ENCODE measurements at places on chromosomes 6 and 20.

DNA sequence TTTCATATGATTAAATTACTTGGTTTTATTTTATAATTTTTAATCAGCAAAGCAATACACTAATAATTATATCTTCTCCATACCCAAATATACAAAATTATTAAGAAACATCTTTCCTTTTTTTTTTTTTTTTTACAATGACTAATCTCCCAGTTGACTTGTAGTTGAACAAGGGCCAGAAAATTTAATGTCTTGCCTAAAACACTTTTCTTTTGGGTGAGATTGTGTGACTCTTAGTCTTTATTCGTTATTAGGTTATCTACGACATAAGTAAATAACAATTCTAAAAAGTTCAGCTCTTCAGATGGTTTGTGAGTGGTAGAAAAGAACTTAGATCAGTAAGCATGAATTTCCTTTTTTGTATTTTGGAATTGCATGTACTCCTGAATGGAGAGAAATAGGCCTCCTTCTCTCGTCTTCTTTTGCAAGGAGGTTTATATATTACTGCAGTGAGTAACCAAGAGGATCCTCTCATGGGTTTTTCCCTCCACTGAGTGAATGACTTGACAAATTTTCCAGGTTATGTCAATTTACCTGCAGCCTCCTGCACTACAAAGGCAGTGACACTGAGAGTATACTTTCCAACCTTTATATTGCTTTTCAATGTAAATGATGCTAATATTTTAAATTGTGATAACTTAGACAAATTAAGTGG lies 364.5 kb upstream of the CITED2 start:
- no peak for DNase-seq

DNA sequence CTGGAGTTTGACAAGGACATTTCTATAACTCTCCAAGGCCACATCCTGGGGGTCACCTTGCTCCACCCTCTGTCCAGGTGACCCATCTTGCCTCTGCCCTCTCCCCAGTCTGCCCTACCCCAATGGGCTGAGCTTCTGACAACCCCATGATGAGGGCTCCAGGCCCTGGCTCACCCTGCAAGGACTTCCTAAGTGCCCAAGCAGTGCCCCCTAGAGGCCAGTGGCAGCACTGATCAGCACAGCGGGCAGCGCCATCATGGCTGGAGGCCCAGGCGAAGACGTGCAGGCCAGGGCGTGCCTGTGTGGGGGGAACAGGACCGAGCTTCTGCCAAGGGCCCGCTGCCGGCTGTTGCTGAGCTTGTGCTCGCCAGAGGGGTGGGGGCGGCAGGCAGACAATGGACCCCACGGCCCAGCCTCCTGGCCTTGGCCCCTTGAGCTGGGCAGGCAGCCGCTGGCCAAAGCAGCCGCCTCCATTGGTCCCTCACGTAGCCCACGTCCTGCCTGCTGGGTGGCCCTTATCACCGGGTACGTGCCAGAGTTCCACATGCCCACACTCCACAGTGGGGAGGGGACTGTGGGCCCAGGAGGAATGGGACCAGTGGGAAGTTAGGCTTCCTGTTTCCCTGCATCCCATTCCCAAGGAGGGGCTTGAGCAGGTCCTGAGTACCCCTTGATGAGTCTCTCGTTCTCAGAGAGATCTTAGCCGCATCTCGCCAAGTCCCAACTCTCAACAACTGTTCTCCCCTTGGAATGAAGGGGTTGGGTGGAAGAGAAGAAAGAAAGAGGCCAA lies 64.3 kb downstream of the MRPL14 start:
- no peak for DNase-seq

DNA sequence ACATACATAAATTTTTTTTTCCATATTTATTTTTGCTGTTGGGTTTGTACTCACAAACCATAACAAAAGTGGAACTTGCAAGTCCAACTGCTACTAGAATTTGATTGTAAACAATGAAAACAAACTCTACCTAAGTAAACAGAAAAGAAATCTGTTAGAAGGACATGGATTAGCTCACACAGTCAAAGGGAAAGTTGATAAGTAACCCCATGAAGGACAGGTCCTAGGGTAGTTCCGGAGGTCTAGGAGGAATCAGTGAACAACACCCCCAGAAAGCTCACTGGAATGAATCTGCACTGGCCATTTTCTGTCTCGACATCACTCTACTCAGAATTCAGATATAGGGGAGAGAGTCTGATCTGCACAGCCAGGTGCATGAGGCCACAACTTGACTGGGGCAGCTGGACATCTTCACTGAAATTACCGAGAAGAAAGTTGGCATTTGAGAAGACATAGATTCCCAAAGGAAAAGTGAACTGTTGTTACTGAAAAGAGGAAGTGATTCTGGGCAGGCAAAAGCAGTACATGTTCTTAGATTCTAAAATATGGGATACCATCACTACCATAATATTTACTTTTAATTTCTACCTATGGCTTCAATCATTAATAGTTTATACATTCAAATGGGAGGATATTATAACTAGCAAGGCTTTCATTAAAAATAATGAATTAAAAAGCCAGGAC lies 76.4 kb downstream of the HMGN3 start:
- no peak for DNase-seq

- no peak for DNase-seq
Observed at GRCh38 chr6:117354671-117355070, 71.1 kb downstream of the ROS1 start.

DNA sequence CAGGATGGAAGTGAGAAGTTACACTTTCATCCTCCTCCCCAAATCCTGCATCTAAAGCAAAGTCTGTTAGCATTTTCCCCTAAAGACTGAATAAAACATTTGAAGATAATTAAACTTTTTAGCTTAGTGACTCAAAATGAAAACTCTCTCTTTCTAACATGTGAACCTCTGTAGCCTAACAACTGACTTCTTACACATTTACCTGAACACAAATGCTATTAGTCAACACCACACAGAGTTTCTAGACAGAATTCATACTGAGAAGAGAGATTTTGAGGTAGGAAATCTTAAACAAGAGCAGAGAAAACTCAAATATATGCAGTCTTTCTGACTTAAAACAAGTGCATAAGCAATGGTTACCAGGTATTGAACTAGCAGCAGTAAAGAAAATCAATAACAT lies 149.9 kb upstream of the SMLR1 start:
- no peak for DNase-seq

GRCh38 chr6:108966855-108967755 lies 118.9 kb downstream of the ARMC2 start:
- DNase-seq, result peak; percentile 10

GRCh38 chr6:133568970-133569889 lies 319.7 kb upstream of the TCF21 start:
- DNase-seq, result no peak

DNA sequence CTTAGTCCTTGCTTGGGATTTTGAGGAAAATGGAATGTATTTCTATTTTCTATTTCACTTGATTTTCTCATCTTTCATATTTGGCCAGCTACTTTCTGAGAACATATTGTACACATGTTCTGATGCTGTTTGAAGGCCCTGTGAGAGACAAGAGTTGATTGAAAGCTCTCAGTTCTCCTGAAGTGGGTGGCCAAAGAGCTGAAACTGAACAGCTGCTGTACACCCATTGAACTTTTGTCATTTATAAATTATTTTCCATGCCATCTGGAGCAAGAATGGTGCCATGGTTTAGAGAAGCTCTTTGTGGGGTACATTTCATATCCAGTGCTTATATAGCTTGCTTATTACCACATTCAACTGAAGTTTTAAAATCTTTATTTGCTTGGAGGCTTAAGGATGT lies 298.3 kb downstream of the PRL start:
- no peak for DNase-seq

- no peak for DNase-seq
Observed at GRCh38 chr20:63521602-63522001, 1.0 kb downstream of the PPDPF start.

- no peak for DNase-seq
Observed at GRCh38 chr6:56245903-56246351, 1.5 kb downstream of the COL21A1 start.

DNA sequence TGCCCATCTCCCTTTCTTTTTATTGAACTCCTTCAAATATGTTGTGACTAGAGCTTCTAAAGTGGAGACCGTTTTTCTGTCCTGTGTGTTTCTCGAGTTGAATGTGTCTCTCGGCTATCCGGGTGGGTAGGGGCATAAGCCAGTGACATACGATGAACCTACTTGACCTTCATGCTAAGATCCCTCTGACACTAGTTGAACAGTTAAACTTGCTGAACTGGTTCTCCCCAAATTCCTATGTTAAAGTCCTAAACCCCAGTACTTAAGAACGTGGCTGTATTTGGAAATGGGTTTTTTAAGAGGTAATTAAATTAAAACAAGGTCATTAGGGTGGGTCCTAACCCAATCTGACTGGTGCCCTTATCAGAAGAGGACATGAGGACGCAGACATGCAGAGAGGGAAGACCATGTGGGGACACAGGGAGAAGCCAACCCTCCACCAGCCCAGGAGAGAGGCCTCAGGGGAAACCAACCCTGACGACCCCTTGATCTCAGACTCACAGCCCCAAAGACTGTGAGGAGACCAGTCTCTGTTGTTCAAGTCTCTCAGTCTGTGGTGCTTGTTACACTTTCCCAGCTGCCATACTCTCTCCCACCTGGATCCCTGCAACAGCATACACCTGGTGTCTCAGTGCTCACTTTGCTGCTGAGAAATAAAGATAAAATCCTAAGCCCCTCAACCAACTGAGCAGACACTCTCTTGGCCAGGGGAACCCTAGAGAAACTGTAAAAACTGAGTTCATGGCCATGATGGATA lies 208.4 kb downstream of the MYLK4 start:
- DNase-seq, result no peak

DNA sequence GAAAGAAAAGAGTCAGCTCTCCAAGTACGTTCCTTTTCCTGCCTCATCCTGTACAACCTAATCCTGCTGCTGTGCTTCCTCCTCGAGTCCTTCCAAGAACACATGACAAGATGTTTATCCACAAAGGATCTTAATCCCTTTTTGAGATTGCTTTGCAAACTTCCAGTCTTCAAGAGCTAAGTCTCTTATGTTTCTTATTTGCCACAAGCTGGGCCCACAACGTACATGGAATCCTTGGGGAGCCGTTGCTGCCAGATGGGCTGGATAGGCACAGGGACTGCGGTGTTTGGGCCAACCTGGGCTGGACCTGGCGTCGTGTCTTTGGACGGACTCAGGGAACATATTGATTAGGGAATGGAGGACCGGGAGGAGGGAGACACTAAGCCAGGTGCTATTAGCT lies 79.7 kb upstream of the AFDN start:
- no peak for DNase-seq

DNA sequence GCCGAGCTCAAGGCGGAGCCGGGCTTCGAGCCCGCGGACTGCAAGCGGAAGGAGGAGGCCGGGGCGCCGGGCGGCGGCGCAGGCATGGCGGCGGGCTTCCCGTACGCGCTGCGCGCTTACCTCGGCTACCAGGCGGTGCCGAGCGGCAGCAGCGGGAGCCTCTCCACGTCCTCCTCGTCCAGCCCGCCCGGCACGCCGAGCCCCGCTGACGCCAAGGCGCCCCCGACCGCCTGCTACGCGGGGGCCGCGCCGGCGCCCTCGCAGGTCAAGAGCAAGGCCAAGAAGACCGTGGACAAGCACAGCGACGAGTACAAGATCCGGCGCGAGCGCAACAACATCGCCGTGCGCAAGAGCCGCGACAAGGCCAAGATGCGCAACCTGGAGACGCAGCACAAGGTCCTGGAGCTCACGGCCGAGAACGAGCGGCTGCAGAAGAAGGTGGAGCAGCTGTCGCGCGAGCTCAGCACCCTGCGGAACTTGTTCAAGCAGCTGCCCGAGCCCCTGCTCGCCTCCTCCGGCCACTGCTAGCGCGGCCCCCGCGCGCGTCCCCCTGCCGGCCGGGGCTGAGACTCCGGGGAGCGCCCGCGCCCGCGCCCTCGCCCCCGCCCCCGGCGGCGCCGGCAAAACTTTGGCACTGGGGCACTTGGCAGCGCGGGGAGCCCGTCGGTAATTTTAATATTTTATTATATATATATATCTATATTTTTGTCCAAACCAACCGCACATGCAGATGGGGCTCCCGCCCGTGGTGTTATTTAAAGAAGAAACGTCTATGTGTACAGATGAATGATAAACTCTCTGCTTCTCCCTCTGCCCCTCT lies 1.1 kb downstream of the CEBPB start:
- DNase-seq, result peak; percentile 42

Measured in stimulated activated CD8-positive, alpha-beta memory T cell treated with anti-CD3 and anti-CD28 coated beads, Interleukin-15, amount 100 ng/mL, for 4 hours (primary cell).